Stimulated activated CD4-positive, alpha-beta T cell treated with anti-CD3 and anti-CD28 coated beads, Interleukin-1b, Interleukin-23, amount 100 ng/mL, for 1 hour (primary cell): ENCODE measurements at places on chromosomes 7 and 10.

- no peak for DNase-seq
Measured at GRCh38 chr7:114910787-114911186, 11.1 kb upstream of the MDFIC start.

DNA sequence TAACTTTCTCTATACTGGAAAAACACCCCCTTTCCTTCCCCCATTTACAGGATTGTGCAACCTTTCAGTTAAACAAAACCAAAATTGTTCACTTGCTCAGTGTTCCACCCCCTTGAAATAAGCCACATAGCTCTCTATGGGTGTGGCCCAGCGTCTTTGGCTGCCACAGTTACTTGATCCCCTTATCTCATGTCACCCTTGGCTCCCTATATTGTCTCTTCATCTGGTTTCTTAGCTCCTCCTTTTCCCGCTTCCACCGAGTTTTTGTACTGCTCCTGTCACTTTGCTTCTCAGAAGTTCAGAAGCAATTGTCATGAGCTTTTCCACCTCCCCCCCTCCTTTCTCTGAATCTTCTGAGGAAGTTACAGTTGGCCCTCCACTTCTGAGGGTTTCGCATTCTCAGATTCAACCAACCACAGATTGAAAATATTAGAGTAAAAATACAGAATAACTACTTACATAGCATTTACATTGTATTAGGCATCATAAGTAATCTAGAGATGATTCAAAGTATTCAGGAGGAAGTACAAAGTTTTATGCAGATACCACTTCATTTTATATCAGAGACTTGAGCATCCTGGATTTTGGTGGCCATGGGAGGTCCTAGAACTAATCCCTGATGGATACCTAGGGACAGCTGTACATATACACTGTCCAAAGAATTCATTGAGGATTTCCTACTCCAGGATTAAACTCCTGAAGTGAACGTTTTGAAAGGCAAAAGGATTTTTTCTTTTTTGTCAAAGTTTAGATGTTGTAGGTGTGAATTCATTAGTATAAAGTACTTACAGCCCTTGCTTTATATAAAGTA is 60.4 kb downstream of the ADD3 start:
- no peak for DNase-seq

- no peak for DNase-seq
Measured at GRCh38 chr10:43695730-43696129, 47.0 kb upstream of the ZNF32 start.

GRCh38 chr7:81498176-81498575 is 271.7 kb downstream of the HGF start:
- no peak for DNase-seq

GRCh38 chr10:103667356-103667755 is 173.9 kb downstream of the NEURL1 start:
- no peak for DNase-seq

DNA sequence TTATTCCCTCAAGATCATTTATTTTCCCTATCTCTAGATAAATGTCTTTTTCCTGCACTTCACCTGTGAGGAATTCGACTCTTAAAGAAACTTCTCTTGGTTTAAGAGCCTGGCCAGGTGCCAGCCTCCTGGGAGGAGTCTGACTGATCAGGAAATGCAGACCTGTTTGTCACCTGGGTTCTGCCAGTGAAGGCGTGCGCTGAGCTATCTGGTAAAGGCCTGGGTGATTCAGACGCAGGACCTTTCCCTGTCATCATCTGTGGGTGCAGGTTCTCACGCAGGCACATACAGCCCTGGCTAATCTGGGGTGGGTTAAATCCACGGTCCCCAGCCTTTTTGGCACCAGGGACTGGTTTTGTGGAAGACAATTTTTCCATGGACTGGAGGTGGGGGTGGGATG is 65.3 kb upstream of the AQP1 start:
- DNase-seq: no peak

- no peak for DNase-seq
Measured at GRCh38 chr10:1199897-1200721, 143.9 kb downstream of the WDR37 start.

GRCh38 chr10:72702868-72703581 is 11.1 kb downstream of the MCU start:
- no peak for DNase-seq

DNA sequence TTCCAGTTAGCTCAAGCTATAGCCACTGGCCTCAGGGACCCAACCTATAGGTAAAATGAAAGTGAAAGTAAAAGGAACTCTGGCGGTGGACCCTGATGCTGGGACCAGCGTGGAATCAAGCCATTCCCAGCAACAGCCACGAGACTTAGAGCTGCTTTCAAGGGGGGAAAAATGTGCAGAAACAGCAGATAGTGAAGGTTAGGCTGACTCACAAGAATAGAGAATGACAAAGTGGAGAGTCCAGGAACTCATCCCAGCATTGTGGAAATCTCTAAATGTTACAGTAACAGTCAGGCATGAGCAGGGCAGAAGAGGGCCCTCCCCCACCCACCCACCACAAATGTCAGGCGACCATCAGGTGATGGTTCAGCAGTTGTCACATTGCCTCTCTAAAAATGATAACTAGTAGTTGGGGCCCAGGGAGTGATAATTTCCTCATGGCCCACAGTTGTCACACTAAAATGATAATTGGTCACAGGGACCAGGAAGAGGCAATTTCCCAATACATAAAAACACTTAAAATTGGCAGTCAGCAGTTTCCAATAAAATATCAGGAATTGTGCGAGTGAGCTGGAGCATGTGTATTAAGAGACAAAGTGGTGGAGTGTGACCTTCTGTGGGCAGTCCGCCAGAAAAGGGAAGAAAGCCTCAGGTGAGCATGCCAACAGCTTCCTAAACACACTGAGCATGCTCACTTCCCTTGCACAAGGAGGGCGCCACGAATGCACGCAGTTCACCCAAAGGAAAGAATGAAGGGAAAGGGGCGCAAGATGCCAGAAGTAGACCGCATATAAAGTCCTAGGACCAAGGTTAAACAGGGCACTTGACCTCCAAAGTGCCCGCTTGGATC is 129.8 kb upstream of the PPP1R3A start:
- no peak for DNase-seq

DNA sequence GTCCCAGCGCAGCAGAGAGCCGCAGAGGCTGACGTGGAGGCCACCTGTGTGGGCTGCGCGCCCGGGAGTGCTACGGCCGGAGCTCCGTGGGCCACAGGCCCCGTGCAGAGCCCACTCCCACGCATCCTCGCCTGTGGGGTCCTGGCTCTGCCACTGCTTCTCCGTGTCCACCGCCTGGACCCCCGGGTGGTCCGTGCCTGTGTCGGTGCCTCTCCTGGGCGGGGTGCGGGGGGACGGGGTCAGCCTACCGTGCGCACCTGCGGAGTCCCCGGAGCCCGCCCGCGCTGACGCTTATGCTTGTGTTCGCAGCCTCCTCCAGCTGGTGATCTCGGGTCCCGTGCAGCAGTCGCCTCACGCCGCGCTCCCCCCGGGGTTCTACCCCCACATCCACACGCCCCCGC is 7.8 kb upstream of the ZNF853 start:
- DNase-seq: no peak

DNA sequence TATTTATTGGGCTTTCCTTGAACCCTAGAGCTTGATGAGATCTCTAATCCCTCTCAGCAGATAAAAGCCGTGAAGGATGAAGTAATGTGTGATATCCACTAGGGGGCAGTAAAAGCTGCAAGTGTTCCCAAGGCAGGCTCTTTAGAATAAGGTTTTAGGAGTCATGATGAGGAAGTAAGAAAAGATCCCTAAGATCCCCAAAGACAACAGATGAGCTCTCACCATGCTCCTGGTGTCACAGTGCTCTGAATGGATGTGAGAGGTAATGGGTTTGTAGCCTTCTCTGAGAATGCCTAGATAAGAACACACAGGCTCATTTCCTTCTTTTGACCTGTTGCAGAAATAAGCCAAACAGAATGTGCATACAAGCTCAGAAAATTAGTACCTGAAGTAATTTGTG is 70.4 kb upstream of the ITPRID1 start:
- no peak for DNase-seq

GRCh38 chr7:20330928-20331909 is 519 bp downstream of the ITGB8 start:
- no peak for DNase-seq

- DNase-seq: no peak
Measured at GRCh38 chr10:11741608-11742007, 574 bp upstream of the ECHDC3 start.

DNA sequence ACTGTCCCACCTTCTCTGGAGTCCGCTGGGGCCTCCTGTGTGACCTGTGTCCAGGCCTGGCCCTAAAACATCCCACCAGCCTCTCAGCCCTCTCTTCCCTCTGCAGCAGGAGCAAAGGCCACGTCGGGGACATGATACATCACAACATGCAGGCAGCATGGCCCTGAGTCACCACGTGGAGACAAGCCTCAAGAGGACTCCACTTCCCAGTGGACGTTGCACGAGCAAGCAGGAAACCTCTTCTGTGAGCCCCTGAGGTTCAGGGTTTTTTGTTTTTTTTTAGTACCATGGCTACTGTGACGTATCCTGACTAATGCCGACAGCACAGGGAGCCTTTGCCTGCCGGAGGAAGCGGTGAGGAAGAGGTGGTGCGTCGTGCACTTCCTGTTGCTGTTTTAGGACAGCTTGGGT is 165.9 kb downstream of the DNAJB6 start:
- peak; percentile 41 for DNase-seq

DNA sequence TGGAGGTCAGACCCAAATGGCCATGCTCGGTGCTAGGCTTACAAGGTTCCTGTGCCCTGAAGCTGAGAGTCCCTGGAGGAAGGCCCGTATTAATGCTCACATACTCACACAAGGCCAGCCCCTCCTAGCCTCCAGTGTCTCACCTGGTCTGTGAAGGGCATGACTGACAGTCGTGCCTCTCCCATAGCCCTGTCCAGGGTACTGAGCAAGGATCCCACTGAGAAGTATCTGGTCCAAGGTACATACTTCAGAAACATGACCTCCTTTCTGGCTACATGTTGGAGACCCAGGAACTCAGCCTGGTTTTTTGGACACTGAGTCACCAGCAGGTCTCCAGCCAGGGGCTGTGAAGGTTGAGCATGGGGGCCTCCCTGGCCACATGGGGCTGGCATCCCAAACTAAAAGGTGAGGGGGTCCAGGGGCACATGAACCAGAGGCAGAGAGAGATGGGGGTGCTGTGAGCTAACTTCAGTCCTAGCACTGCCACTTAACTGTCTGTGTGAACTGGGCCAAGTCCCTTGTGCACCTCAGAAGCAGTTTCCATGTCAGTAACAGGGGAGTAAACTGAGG is 17.6 kb upstream of the RASGEF1A start:
- no peak for DNase-seq

GRCh38 chr7:105367458-105367857 is 21.3 kb downstream of the SRPK2 start:
- DNase-seq: no peak

DNA sequence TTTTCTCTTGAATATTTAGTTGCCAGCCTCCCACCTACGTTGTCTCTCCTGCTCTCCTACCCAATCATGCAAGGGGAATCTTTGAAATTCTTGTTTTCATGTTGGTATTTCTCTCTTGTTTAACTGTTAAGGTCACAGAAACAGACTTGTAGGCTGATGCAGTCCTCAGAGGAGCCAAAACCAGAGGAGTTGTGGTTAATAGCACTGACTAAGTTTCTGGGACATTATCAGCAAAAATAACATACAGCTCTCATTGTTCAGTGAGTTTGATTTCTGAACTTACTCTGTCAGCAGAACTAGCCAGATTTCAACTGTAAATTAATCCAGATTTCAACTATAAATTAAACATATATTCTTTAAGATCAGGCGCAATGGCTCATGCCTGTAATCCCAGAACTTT is 11.1 kb upstream of the CUL1 start:
- no peak for DNase-seq

DNA sequence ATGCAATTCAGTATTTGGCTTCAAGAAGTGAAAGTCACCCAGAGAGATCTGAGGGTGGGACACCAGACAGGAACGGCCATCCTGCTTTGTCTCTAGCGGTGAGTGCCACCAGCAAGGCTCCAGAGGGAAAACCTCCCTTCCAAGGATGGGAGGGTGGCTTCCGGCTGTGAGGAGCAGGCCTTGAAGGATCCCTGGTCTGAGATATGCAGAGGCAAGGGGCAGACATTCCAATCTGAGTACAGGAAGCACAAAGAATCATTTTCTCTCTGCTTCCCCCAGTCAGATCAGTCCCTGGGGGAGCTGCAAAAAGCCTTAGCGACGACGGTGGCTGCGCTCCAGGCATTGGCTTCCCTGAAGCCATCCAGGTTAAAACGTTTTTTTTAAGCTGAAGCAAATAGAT is 167.4 kb downstream of the TEX36 start:
- DNase-seq: no peak

DNA sequence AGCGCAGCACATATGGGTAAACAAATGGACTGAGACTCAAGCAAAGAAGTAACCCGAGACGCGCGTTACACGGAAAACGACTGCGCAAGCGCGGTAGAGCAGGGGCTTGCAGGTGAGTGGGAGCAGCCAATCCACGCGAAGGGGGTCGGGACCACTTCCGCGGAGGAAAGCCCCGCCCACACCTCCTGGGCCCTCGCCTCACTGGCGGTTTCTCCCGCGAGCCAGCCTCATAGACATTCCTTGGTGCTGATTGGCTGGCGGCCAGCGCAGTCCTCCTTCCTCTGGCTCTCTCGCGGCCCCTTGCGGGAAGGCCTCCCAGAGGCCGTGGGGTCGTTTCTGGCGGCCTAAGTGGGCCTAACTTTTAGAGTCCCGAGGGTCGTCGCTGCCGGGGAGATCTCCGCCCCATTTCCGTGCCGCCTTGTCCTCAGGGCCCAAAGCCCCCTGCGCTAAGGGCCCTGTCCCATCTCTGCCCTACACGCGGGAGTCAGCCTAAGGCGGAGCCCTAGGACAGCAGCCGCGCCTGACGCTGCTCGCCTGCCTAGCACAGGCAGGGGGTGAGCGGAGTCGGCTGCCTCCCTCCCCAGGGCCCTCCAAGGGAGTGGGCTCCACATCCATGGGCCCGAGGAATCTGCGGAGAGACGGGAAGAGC is 9.1 kb upstream of the FXYD4 start:
- peak; percentile 96 for DNase-seq

DNA sequence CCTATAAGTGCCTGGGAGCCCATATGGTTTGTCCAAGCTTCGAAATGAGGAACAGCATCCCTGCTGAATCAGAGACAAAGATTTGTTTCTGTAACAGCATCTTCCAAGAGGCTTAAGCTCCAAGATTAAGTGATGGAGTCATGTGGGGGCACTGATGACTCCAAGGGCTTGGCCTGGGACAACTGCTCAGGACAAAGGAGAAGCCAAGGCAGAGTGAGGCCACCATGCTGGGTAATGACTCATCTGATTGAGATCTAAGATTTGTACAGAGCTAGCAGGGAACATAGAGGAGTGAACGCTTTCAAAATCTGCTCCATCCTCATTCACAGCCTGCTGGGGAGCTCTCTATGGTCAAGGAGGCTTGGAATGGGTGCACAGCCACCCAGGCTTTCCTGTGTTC is 49.3 kb downstream of the C10orf120 start:
- DNase-seq: no peak

- DNase-seq: no peak
Measured at GRCh38 chr7:157496416-157497275, 159.8 kb downstream of the DNAJB6 start.

GRCh38 chr10:101663097-101663496 is 31.9 kb downstream of the FBXW4 start:
- no peak for DNase-seq

DNA sequence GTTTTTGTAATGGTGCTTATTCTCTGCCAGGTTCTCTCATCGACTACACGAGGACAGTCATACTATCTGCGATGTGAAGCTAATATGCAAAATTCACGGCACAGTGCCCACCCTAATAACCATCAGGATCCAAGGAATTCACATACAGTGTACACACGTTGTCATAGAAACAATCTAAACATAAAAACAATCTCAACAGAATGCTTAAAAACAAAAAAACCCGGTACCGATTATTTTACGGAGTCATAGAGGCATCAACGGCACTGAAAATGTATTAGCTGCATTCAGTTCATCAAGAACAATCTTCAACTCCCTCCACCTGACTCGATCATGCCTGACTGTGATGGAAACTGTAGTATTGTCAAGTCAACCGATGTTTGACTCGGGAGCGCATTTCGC is 628 bp downstream of the MRPS33 start:
- no peak for DNase-seq
